ENCODE measurements at places on chromosomes 11 and 22. TPM values are rescaled to one million over a fixed set of nuclear protein-coding genes. Genes with fewer than 3 reads are reported as not detected.

The OR8B4 gene
- polyA plus RNA-seq = not detected

The RIMBP3B gene
- polyA plus RNA-seq = 0.12 TPM

The C11orf16 gene
- not detected for polyA plus RNA-seq

DNA sequence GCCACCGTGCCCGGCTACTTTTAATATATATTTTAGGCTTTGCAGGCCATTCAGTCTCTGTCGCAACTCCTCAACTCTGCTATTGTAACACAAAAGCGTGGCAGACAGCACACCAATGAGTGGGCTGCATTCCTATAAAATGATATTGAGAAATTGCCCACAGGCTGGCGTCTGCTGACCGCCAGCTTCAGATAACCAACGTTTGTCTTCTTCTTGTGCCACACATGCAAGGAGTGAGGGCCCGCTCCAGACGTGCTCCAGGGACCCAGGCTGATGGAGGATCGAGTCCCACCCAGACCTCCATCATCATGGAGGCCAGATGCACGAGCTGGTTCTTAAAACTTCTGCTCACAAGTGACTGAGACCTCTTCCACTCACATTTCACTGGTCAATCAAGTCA lies 35.4 kb upstream of the LINC01488 start:
- DNase-seq = no peak

DNA sequence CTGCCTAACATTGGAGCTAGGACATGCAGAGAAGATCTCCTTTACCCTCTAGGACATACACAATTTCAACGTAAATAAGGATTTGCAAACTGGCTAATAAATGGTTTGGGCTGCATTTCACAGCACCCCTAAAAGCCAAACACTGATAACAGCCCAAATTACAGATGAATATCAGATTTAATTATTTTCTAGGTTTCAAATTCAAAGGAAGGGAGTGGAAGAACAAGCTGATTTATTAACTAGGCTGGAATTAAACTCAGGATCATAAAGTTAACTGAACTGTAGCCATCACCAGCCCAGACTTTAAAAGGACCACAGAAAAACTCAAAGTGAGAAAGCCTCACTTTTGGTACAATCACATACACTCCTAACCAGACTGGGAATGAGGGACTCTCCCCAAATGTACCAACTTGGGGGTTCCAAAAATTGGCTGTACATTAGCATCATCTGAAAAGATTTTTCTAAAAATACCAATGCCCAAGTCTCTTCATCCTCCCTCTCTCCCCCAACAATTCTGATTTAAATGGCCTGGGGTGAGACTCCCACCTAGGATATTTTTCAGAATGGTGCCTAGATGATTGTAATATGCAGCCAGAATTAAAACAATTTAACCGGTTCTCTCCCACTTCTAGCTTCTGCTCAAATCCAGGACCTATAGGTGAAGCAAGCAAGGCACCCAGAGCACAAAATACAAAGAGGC lies 43.5 kb downstream of the SYTL2 start:
- no peak for DNase-seq

DNA sequence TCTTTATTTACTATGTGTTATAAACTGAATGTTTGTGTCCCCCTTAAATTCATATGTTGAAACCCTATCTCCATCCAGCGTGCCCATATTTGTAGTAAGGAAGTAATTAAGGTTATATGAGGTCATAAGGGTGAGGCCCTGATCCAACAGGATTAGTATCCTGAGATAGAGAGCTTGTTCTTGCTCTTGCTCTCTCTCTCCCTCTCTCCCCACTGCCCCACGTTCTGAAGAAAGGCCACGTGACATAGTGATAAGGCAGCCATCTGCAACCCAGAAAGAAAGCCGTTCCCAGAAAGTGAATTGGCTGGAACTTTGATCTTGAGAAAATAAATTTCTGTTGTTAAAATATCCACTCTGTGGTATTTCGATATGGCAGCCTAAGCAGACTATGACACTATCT lies 212.5 kb downstream of the SWAP70 start:
- no peak for DNase-seq

DNA sequence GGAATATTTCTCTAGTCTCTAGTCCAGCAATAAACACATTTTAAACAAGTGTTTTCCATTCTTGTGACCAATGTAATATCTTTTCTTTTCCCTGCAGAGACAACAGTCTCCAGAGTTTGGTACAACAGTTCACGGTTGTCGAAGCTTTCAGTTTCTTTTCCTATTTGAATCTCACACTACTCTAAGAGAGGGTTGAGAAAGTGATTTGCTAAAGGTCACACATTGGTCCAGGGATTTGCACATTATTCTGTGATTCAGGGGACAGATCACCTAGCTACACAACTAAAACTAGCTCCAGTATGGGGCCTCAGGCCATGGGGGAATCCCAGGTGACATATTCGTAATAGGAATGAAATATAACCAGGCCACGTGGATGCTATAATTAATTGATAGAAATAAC lies 132.5 kb downstream of the HIPK3 start:
- DNase-seq = peak; percentile 45

DNA sequence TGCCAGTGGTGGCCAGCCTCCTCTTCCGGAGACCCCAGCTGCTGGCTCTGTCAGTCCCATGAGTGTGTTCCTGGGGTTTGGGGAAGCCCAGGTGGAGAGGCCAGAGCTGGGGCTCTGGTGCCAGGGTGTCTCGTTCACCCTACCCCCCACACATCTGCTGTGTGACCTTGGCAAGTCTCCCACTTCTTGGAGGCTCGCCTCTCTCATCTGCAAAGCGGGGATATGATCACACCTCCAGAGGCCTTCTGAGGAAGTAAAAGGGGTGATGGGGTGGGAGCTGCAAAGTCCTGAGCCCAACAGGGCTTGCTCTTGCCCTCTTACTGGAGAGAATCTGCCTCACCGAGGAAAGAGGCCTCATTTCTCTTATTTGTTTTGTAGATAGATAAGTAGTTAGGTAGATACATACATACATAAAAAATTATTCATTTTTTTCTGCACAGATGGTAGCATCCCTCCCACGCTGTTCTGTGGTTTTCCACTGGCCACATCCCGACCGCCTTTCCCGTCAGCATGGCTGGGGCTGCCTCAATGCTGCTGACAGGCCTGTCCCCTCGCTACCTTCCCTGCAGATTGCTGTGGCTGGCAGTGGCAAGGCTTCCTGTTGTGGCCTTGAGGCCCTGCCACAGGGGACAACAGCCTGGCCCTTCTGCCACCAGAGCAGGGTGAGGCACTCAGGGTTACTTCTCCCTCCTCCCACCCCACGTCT lies 23.9 kb downstream of the MYO7A start:
- DNase-seq = peak; percentile 5

DNA sequence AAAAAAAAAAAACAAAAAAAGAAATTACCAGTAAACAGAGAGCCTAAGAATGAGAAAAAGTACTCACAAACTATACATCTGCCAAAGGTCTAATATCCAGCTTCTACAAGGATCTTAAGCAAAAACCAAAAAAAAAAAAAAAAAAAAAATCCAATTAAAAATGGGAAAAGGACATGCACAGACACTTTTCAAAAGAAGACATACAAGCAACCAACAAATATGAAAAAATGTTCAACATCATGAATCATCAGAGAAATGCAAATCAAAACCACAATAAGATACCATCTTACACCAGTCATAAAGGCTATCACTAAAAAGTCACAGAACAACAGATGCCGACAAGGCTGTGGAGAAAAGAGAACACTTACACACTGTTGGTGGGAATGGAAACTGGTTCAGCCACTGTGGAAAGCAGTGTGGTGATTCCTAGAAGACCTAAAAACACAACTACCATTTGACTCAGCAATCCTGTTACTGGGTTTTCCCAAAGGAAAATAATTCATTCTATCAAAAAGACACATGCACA lies 18.3 kb downstream of the MS4A6A start:
- no peak for DNase-seq

GRCh38 chr22:42437488-42438292 lies 5.5 kb upstream of the NFAM1 start:
- peak; percentile 84 for DNase-seq

Data from GM12878 (cell line).